ENCODE measurements at places on chromosomes 4 and X.

DNA sequence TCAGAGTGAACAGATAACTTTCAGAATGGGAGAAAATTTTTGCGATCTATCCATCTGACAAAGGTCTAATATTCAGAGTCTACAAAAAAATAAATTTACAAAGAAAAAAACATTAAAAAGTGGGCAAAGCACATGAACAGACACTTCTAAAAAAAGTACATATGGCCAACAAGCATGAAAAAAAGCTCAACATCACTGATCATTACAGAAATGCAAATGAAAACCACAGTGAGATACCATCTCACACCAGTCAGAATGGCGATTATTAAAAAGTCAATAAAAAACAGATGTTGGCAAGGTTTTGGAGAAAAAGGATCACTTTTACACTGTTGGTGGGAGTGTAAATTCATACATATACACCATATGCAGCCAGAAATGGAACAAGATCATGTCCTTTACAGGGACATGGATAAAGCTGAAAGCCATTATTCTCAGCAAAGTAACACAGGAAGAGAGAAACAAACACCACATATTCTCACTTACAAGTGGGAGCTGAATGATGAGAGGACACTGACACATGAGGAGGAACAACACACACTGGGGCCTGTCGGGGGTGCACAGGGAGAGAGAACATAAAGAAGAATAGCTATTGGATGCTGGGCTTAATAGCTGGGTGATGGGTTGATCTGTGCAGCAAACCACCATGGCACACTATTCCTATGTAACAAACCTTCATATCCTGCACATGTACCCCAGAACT, 41.6 kb upstream of the ITM2A start:
- DNase-seq = no peak

- DNase-seq = no peak
These were observed 101.2 kb upstream of the DUSP21 start for GRCh38 chrX:44742480-44743155.

GRCh38 chr4:119080721-119081541, 54.7 kb upstream of the MYOZ2 start:
- no peak for DNase-seq

GRCh38 chrX:107573016-107573415, 55.3 kb upstream of the PRPS1 start:
- no peak for DNase-seq

GRCh38 chrX:2584251-2585157, 83.7 kb upstream of the DHRSX start:
- DNase-seq = no peak

- no peak for DNase-seq
These were observed 166.5 kb downstream of the FBXW7 start for GRCh38 chr4:152369203-152369901.

DNA sequence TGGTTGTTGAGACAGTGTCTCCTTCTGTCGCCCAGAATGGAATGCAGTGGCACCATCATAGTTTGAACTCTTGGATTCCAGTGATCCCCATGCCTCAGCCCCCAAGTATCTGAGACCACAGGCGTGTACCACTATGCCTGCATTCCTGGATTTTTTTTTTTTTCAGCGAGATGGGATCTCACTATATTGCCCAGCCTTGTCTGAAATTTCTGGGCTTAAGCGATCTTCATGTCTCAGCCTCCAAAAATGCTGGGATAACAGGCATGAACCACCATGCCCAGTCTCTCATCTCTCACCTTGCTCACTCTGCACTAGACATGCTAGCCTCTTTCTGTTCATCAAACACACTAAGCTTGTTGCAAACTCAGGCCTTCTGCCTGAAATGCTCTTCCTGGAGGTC, 104.1 kb downstream of the UBE2K start:
- no peak for DNase-seq

DNA sequence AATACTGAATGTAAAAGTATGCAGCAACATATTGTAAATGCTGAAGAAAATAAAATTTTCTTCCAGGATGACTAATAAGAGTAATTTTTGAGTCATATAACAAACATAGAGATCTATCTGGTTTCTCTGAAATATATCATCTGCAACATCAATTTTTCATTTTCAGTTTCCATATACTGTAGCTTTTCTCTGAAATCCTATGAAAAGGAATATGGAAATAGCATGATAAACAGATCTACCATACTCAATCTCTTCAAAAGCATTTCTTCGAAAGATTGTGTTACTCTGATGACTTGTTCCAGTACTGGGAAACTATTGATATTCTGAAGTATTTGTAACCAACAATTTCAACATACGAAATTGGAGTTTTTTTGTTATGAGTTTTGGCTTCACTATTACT, 1156.7 kb downstream of the FAM133A start:
- DNase-seq = no peak

GRCh38 chrX:107700317-107700774, 72.0 kb downstream of the PRPS1 start:
- no peak for DNase-seq

GRCh38 chr4:165541851-165542459, 163.1 kb downstream of the CPE start:
- DNase-seq = no peak

GRCh38 chr4:124025428-124025827, 628.8 kb downstream of the SPRY1 start:
- DNase-seq = no peak

GRCh38 chr4:145375416-145375815, 106.2 kb upstream of the SMAD1 start:
- DNase-seq = no peak

GRCh38 chr4:24143741-24144140, 253.9 kb upstream of the PPARGC1A start:
- DNase-seq = no peak

- no peak for DNase-seq
These were observed 35.1 kb downstream of the PSAPL1 start for GRCh38 chr4:7399440-7400234.

DNA sequence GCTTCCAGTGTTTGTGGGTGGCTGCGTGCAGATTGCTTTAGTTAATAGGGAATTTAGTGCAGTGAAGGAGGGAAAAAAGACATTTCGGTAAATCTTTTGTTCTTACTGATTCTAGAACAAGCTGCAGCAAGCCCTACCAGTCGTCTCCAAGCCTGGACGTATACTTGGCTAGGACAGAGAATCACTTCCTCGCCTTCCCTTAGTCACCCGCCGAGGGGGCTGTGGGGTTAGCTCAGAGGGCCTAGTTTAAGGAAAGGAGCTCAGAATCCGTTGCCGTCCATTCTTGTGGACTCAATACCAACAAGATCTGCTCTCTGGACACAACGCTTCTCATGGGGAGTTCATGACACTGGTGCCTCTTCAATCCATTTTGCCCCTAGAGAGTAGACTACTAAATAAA, 36.3 kb upstream of the FAT1 start:
- DNase-seq = no peak

GRCh38 chr4:102180046-102180445, 165.2 kb downstream of the SLC39A8 start:
- DNase-seq = no peak

GRCh38 chrX:68461576-68461975, 28.3 kb upstream of the OPHN1 start:
- DNase-seq = no peak

DNA sequence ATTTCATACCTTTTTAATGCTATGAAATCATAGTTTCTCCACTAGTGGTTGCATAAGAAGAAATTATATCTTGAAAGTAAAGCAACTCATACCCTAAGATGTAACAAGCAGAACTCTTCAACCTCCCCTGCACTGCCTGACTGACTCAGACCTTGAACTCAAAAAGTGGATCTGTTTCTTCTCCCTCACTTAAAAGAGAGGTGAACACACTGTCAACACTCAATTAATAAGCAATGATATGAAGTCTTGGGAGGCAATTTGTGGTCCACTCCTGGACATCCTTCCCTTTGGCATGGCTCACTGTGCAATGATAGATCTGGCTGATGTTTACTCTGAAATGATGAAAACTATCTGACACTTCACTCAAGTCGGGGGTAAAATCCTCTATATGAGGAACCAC, 282.0 kb upstream of the DKK2 start:
- no peak for DNase-seq

- no peak for DNase-seq
These were observed 190.6 kb downstream of the GC start for GRCh38 chr4:71593311-71593710.

GRCh38 chr4:150387981-150388380, 194.0 kb upstream of the MAB21L2 start:
- DNase-seq = no peak

DNA sequence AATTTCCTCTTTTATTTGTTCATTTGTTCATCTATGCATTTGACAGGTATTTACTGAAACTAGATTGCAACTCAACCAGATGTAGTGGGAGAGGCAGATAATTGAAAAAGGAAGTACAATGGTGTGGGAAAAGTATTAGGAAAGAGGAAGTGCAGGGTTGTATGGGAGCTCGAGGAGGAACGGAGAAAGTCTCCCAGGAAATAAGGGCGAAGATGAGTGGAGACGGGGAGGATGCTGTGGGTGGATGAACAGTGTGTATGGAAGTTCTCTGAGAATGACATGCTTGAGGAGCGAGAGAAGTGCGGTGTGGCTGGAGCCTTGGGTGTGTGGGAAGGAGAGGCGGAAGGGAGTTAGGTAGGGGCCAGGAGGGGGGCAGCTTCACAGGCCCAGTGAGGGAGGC, 87.5 kb upstream of the DHX15 start:
- no peak for DNase-seq

GRCh38 chrX:152601848-152602616, 35.7 kb upstream of the GABRQ start:
- DNase-seq = no peak

GRCh38 chr4:84492737-84493091, 6.4 kb downstream of the NKX6-1 start:
- no peak for DNase-seq

- DNase-seq = no peak
These were observed 87.7 kb downstream of the FAM53A start for GRCh38 chr4:1596393-1596792.

- DNase-seq = no peak
These were observed 52.6 kb downstream of the HPRT1 start for GRCh38 chrX:134512566-134512965.

GRCh38 chrX:17627026-17627425, 110.3 kb upstream of the SCML1 start:
- no peak for DNase-seq

- no peak for DNase-seq
These were observed 321.5 kb upstream of the POU3F4 start for GRCh38 chrX:83186632-83187031.

GRCh38 chr4:151535366-151535765, 126.4 kb downstream of the FHIP1A start:
- no peak for DNase-seq

- peak; percentile 45 for DNase-seq
These were observed 69.7 kb downstream of the KLHL8 start for GRCh38 chr4:87150498-87151261.

- no peak for DNase-seq
These were observed 23.5 kb downstream of the PIR start for GRCh38 chrX:15469613-15470012.

DNA sequence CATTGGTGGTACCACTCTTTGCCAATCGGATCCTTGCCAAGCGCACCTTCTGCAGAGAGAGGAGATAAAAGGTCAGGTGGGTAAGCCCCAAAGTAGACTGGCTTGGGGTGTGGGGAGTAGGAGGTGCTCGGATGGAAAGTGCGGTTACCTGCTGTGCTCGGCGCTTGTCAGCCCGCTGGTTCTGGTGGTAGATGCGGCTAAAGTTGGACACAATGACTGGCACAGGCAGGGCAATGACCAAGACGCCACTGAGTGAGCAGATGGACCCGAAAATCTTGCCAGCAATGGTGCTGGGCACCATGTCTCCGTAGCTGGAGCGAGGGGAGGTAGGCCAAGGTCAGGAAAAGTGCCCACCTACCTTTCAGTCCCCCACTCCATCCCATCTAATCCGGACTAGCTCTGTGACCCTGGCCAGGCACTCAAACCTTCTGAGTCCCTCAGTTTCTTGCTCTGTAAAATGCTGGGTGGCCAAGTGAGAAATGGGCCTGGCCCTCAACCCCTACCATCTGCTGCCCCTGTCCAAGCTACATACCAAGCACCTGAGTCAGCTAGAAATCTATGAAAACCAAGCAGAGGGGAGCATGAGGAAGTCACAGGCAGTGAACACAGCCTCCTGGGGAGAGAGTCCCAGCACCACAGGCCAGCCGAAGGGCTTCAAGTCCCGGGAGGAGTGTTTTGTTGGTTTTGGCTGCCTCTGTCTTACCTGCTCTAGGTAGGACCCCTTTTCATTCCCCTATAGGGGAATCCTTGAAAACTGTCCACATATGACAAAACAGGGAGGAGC, 4.7 kb downstream of the KCND1 start:
- DNase-seq = no peak

- DNase-seq = no peak
These were observed 44.8 kb downstream of the MSN start for GRCh38 chrX:65712005-65712806.

GRCh38 chr4:2598511-2599303, 62.3 kb downstream of the FAM193A start:
- DNase-seq = peak; percentile 74

DNA sequence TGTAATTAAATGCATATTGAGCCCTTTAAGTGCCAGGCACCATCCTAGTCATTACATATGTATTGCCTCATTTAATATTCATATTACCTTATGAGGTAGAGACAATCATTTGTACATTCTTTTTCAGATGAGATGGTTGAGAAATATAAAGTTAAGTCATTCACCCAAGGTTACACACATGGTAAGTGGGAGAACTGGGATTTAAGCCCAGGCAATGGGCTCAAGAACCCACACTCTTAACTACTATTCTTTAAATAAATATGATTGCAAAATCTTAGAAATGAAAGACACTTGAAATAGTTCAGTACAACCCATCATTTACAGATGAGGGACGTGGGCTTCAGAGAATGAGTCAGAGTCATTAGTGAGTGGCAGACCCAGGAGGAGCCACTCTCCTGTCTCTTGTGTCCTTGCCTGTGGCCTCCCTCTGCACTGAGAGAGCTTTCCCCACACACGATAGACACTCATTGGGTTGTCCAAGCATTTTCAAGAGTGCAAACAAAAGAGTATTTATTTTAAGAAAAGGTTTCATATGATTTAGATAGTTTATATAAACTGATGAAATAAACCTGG, 60.8 kb downstream of the NPY1R start:
- DNase-seq = no peak
